ENCODE measurements at places on chromosomes 3 and 15.

GRCh38 chr3:188097791-188098190 lies 56.2 kb upstream of the LPP start:
- peak; percentile 85 for DNase-seq

GRCh38 chr3:11248596-11248995 lies 23.6 kb upstream of the ATG7 start:
- DNase-seq = no peak

DNA sequence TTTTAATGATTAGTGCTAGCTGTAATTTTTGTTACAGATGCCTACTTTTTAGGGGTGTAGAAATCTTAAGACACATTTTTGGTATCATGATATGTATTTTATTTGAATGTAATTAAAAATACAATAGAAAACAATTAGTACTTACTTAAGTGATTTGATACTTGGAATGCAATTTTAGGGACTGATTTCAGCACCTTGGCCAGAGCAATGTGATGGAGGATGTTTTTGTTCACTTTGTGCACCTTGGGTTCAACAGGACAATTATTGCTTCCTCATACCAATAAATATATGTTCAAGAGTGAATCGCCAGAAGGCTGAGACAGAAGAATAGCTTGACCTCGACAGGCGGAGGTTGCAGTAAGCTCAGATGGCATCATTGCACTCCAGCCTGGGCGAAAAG lies 22.3 kb downstream of the GMNC start:
- no peak for DNase-seq

GRCh38 chr3:122694966-122695365 lies 14.3 kb downstream of the PARP14 start:
- no peak for DNase-seq

GRCh38 chr3:108834551-108834950 lies 12.0 kb downstream of the TRAT1 start:
- DNase-seq = no peak

DNA sequence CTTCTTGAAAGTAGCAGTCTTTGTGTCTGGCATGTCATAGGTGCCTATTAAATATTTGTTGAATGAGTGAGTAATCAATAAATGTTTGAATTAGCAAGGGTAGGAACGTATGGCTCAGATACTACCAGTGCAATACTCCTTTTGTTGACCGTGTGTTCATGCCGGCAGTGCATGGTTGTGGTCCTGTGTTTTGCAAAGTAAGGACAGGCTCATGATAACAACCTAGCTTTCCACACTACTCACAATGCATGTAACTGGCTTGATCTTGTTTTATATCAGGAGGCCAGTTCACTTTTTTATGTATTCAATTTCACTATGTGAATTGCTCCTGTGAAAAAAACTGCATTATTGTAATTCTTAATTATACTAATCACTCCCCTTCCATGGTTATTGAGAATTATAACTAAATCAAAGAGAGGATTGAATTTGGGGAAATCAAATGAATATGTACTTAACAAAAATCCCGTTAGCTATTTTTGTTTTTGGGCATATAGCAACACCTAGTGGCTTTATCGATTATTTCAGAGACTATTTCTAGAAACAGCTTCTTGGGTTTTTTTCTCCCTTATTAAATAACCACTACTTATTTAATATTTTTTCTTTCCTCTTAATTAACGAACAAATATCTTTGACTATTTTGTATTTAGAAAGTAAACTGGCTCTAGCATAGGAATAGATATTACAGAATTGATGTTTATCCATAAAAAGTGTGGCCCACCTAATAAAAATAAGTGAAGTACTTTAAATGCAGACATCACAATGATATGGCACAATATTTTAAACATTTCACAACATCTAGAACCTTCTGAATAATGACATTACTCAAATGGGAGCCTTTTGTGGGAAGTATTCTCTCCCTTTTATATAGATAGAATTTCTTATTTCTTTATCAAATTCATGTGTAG lies 218.5 kb downstream of the BBX start:
- peak; percentile 78 for DNase-seq

- peak; percentile 10 for DNase-seq
These were observed 793.0 kb downstream of the MCTP2 start for GRCh38 chr15:95024351-95024750.

- DNase-seq = no peak
These were observed 133.7 kb upstream of the UBE2E1 start for GRCh38 chr3:23671851-23672589.

DNA sequence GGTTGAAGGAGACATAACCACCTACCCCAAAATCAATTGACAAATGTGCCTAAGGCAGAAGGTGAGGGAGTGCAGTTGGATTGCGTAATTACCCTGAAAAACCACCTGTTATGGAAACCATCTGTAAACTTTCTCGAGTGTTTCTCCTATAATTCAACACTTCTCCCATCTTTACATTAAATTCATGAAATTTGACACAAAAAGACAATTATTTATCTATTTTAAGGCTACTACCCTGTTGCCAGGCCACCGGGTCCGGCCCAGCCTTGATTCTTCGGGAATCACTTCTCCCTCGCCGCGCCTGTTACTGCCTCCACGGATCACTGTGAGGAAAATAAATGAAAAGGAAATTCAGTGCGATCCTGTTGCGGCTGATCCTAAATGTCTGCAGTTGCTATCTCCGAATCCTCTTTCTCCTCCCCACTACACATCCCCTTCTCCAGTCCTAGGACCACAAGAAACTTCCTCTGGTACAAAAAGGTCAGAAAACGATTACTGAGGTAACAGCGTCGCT lies 646 bp downstream of the IQCB1 start:
- DNase-seq = no peak

GRCh38 chr15:57562196-57562769 lies 29.4 kb upstream of the MYZAP start:
- DNase-seq = no peak

DNA sequence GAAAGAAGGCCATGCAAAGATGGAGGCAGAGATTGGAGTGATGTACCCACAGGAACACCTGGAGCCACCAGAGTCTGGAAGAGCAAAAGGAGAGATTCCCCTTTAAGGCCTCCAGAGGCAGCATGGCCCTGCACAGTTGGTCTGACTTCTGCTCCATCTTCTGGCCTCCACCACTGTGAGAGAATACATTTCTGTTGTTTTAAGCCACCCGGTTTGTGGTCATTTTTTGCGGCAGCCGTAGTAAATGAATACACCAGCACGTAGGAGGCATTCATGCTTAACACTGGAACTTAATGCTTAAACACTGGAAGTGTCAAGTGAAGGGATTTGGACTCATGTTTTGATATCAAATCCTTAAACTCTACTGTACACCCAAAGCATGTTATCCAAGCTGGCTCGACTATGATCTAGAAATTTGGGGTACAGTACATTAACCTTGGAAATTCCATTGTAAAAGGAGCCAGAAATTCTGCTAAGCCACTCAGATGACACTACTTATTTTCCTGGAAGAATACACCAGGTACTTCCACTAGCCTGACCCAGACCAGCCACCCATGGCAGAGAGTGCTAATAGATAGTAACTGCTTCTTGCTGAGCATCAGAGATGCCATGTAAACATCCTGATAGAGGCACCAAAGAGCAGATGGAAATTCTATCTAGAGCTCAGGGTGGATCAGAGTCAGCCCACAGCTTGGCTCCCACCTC lies 190.9 kb downstream of the ADAMTS9 start:
- no peak for DNase-seq

DNA sequence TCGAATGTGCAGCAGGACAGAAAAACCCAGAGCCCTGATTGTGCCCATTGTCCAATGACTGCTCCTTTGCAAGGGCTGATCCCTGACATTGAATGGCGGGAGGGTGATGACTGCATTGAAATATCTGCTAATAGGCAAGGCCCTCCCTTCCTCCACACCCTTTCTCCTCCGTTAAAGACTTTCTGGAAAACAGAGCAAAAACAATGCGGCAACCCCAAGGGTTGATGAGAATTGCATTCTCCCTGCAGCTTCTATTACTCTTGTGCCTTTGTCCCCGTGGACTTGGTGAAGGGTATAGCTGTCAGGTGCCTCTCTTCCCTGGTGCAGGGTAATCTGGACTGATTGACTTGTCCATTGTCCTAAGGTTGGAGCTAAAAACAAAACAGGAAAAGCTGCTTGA lies 71.8 kb downstream of the THSD4 start:
- DNase-seq = no peak

- peak; percentile 76 for DNase-seq
These were observed 6.7 kb downstream of the CA12 start for GRCh38 chr15:63374686-63375520.

DNA sequence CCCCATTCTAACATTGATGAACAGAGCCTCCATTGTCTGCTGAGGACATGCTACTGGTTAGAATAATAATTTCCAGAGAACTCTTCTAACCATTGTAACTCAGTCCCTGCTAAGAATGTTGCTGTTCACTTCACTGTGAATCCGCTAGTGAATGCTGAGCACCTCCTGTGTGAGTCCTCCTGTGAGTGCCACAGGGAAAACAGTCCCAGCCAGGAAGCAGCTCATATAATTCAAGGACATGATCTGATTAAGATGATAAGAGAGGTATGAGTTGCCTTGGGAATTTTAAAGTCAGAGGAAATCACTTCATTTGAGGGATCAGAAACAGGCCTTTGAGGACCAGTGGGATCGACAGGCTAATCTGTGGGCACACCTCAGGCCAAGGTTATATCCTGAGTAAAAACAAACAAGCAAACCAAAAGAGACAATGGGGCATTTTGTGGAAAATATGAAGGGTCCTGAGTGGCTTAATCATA lies 33.9 kb upstream of the GPR160 start:
- DNase-seq = peak; percentile 65

DNA sequence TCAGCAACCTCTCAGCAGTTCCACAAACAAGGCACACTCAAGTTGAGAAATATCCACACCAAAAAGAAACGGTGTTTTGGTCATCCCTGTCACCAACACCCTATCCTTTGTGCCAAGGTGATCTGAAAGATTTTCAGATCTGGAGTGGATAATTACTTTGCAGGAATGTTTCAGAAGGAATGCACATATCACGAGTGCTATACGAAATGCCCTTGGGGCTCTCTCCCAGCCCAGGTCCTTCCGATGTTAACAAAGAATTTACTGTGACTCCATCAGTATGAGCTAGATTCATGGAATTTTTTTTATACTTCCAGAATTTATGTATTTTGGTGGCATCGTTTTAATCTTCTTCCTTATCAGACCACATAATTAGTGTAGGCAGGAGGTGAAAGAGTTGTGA lies 105.0 kb downstream of the GRM7 start:
- DNase-seq = no peak

DNA sequence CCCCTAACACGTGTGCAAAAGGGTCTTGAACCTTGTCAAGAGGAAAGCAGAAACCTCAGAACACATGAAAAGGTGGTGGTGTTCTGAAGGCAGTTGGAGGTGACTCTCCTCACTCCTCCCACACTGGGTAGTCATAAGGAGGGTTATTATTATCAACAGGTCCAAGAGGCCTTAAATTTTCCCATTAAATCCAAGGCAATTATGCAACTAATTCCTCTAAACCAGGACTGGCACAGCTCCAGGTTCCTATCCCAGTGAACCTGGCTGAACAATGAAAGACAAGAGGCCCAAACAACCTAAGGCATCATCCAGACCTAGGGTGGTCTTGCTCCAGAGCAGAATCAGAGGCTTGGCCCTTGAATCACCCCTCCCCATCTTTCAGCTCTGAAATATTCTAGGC lies 15.0 kb downstream of the MYLK start:
- DNase-seq = no peak

DNA sequence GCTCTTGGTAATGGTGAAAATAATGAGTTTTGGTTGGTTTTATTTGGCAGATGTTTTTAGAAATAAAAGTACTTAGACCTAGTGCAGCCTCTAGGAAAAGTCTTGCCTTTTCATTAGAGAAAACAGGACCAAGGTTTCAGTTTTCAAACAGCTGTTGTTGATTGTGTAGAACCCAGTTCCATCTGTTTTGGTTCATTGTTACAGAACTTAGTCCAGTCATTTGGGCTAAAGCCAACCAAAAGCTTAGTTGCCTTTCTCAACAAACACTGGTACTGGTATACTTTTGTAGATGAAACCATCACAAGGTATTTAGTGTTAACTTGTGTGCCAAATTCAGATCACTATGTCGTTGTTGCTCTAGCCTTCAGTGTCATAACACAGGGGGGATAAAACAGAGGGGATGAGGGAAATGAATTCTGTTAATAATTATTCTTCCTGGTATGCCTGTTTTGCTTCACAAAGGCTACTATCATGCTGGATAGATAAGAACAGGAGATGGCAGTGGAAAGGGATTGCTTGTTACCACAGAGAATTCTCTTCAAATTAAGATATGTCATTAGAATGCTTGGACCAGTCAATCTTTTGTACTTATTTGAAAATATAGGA lies 12.6 kb upstream of the APH1B start:
- DNase-seq = no peak

DNA sequence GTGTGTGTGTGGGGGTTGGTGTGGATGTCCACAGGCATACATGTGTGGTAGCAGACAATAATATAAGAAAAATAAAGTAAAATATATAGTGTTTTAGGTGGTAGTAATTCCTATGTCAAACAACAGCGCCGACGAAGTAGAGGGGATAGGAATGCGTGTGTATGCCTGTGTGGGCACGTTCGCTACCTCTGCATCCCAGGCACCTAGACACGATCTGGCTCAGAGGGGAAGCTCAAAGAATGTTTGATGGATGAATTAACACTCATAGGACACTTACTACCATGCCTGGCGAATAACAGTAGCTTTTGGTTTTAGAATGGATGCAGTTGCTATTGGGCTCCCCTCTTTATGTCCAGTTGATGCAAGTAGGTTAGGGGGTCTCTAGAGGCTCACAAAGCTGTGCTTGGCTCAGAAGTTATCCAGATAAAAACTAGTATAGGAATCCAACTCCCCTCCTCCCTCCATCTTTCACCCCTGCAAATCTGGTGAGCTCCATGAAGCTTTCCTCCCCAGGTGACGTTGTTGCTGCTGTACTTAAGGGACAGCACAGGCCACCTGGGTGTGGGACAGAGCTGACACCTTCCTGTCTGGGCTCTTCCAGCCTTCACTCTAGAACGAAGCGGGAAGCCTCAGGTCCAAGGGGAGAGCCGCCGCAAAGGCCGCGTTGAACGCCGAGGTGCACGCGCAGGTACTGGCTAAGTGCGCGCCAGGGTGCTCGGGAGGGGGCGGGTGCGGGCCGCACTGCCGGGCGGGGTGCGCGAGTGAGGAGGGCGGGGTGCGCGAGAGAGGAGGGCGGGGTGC lies 192.6 kb upstream of the LYSMD4 start:
- DNase-seq = peak; percentile 36

GRCh38 chr3:190192739-190193138 lies 72.0 kb upstream of the P3H2 start:
- DNase-seq = no peak

- DNase-seq = no peak
These were observed 61.8 kb downstream of the ITGA11 start for GRCh38 chr15:68369931-68370767.

DNA sequence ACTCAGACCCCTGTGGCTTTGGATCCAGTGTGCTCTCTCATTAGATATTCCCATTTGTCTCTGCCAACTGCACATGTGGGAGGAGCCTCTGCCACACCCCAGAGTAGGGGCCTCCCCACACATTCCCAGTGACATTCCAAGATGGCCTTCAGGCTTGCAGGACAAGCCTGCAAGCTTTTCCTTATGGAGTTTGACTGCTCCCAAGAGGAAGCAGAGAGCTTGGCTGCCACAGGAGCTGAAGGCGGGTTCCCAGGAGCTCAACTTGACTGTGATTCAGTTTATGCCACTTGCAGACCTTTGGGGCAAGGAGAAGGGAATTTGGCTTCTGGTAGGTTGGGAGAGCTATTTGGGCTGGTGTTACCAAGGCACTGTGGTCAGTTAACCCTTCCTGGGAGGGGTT lies 22.5 kb upstream of the EPHB1 start:
- no peak for DNase-seq

All from pons (tissue), 1 donor.